ENCODE measurements at places on chromosomes 16 and 17.
A peak's percentile ranks its signal among the peaks of the same experiment; 100 is the strongest.

DNA sequence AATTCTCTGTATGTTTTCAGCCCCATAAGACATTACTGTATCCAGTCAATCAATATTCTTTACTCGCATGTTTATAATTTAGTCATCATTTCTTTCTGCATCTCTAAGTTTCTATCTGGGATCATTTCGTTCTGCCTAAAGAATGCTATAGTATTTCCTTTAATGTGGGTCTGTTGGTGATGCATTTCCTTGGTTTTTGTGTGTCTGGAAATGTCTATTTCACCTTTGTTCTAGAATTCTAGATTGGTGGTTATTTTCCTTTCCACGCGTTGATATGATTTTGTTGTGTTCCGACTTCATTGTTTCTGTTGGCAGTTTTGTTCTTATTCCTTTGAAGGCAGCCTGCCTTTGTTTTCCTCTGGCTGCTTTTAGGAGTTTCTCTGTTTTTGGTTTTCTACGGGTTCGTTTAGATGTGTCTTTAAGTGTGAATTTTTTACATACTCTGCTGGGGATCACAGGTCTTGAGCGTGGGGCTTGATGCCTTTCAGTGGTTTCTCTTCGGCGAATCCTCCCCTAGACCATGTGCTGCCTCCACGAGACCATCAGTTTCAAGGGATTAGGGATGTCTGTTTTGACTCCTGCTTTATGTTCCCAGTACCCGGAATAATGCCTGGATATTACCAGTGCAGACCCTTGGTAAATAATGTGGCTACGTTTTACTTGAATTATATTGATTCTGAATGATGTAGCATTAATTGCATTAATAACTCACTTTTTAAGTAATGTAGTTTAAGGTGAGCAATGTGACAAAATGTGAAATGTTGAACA, 23.5 kb downstream of the POLR3E start:
- no peak for DNase-seq

DNA sequence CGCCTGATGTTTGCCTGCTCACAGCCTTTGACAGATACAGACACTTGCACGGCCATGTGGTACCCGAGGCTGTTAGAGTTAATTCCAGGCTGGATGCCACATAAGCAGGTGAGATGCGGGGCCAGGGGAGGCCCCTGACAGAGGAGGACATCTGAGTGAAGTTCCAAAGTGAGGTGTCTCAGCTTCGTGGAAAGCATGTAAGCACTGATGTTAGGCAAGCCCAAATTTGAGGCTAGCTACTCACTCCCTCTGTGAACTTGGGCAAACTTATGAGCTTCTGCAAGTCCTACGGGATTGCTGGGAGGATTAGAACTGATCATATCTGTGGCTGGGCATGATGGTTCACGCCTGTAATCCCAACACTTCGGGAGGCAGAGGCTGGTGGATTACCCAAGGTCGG, 39.3 kb upstream of the MARCHF10 start:
- no peak for DNase-seq

- no peak for DNase-seq
Observed at GRCh38 chr17:17419631-17420030, 57.2 kb upstream of the MED9 start.

DNA sequence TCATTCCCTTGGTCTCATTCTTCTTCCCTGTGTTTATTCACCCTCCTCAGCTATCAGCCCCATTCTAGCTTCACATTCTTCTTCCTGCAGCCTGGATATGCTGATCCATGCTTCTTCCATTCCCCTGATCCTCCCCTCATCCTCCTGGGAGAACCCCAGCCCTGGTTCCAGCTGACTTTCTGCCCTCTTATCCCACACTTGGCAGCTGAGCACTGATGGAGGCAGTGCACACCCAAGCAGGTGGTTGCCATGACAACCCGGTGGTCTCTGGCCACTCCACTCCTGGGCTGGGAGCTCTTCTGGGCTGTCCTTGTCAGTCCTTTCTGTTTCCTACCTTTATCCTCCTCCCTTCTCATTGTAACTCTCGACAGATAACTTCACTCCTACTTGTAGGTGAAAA, 16.7 kb upstream of the TUBG2 start:
- no peak for DNase-seq

- DNase-seq = no peak
Observed at GRCh38 chr17:58282442-58282841, 1.7 kb upstream of the MPO start.

GRCh38 chr16:23434380-23434779, 18.6 kb downstream of the COG7 start:
- no peak for DNase-seq

GRCh38 chr17:82213251-82214011, 789 bp upstream of the CCDC57 start:
- peak; percentile 51 for DNase-seq

DNA sequence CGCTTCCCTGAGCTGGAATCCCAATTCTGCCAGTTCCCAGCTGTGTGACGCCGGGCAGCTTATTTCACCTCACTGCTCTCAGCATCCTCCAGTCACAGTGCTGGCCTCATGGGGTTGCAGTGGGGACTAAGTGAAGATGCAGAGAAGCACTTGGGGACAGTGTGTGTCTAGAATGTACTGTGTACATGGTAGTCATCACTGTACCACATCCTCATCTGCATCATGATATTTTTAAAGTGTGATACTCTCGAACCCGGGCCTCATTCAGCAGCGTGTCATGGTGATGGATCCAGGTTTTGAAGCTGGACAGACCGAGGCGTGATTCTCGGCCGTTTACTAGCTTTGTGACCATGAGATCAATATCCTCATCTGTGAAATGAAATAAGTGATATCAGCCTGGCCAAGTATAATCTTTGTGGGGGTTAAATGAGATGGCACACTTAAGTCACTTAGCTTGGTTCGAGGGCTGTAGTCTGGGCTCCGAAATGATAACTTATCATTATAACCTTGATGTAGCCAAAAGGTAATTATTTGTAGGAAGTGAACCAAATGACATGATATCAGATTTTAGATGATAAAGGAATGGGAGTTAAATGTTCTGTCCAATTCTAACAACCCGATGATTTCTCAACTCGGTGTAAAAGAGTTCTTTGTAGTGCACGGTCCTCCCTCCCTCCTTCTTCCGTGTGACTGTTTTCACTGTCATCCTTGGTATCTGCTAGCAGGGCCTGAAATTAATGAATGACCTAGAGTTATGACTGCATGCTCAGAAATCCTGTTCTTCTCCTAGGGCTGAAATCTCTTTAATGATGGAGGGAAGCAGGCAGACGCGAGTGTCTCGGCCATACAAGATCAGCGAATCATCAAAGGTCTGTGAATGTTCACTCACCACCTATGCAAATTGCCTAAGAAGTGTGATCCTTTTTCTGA, 2.0 kb downstream of the KLHL36 start:
- no peak for DNase-seq

DNA sequence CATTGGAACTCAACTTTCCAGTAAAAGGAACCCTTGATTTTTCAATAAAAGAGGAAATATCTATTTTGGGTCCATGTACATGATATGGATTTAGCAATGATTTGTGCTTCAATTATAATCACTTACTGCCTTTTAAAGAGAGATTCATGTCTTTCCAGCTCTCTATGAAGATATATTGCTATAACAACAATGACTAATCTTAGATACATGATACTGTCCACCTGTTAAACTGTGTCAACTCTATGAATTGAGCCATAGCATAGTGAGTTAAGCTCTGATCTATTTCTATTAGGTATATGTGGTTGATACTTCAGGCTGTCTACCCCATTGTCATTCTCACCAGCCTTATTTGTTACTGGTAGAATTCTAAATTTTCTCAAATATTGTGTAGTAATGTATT, 15.0 kb upstream of the MPHOSPH6 start:
- no peak for DNase-seq

DNA sequence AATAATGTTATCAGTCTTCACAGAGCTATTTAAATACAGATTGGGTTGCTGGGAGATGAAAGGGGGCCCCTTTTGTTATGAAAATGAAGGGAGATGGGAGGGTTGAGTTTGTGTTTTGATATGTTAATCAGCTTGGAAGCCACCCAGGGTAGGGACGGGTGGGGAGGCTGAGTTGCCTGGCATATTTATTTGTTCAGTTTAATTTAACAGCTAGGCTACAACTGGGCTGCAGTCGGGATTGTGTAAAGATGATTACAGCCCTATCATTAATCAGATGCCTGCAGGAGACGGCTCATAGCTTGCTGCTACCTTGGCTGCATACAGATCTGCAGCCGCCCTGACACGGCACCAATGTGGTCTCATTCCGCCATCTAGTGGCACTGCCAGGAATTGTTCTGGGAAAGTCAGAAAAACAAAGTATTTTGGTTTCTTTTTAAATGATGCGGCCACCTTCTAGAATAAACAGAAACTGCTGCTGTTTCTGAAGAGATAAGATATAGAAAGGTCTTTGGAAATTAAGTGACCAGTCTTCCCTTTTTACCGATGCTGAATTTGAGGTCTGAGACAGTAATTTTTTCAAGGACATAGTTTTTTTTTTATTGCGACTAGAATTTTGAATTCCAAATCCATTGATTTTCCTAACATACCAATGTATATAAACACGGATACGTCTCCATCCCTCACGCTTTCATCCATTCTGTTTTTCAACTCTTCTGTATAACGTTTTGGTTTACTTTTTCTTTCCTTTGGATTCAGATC, 458.0 kb upstream of the ASIC2 start:
- DNase-seq = peak; percentile 37

GRCh38 chr16:65944361-65944760, 422.1 kb upstream of the CDH5 start:
- no peak for DNase-seq

DNA sequence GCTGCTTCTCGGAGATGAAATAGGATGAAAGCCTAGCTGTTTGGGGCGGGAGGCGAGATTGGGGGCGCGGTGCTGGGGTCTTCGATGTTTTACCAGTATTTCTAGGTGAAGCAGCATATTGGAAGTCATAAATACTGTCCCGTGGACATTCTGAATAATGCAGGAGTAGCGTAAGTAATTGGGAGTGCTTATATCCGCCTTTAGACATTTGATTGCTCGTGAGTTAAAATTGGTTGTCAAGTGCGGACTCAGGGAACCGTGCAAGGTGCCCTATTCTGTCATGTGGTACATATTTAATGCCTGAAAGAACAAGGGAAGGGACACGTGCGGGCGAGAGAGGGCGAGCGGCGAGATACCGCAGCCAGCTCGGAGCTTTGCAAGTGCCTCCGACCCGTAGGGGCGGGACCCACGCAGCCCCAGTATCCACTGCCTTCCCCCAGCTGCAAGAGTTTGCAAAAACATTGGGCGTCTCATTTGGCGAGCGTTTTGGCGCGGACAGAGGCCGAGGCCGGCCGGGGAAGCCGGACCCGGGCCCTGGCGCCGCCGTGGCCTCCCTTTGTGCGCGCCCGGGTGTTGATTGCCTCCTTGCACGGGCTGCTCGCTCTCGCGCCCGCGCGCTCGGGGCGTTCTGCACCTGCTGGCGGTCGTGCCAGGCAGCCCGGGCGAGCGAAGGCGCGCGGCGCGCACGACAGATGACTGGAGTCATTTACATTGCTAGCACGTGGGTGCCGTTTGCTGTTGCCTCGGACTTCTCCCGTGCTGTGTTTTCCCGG, 849.8 kb upstream of the RBFOX1 start:
- DNase-seq = no peak

DNA sequence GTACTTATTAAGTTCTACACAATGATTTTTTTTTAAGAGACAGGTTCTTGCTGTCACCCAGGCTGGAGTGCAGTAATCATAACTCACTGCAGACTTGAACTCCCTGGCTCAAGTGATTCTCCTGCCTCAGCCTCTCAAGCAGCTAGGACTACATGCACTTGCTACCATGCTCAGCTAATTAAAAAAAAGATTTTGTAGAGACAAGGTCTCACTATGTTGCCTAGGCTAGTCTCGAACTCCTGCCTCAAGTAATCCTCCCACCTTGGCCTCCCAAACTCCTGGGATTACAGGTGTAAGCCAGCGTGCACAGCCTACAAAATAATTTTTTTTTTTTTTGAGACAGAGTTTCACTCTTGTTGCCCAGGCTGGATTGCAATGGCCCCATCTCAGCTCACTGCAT, 22.2 kb downstream of the USP32 start:
- no peak for DNase-seq

- no peak for DNase-seq
Observed at GRCh38 chr17:40151414-40151963, 11.2 kb downstream of the CASC3 start.

DNA sequence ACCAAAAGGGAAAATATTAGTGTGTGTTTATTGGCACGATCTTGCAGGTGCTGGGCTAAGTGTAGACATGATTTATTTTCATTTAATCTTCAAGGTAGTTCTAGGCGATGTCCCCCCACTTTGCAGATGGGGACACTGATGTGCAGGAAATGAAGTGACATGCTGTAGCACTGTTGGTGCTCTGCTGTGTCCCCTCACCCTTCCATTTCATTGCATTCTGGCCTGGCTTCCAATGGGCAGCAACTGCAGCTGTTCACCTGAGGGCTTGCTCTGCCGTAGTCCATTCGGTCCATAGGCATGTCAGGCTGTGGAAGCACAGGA, 123.9 kb downstream of the PRKCB start:
- no peak for DNase-seq

- no peak for DNase-seq
Observed at GRCh38 chr16:70614208-70614951, 32.0 kb upstream of the IL34 start.

GRCh38 chr16:66507731-66508239, 42.1 kb downstream of the TK2 start:
- no peak for DNase-seq

DNA sequence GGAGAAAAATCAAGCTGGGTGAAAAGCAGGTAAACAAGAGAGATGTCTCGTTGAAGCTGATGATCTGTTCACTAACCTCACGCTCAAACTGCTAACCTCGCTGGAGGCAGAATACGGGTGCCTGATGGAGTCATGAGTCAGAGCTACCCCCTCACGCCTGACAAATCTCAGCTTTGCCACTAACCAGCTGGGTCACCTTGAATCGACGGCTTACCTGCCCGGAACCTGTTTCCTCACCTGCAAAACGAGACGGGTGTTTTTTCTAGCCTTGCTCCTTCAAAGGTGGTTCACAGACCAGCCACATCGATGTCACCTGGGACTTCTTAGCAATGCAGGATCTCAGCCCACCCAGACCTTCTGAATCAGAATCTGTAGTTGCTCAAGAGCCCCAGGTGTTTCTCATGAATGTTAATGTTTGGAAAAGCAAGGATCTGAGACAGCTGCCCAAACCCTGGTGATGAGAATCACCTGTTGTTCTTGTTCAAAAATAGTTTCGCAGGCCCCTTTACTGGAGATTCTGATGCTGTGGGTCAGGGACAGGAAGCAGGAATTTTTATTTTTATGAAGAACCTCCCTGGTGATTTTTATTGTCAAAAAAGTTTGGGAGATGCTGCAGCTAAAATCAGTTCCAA, 56.9 kb downstream of the MARCHF10 start:
- DNase-seq = no peak

GRCh38 chr16:9098377-9099090, 7.1 kb downstream of the HAPSTR1 start:
- DNase-seq = no peak

DNA sequence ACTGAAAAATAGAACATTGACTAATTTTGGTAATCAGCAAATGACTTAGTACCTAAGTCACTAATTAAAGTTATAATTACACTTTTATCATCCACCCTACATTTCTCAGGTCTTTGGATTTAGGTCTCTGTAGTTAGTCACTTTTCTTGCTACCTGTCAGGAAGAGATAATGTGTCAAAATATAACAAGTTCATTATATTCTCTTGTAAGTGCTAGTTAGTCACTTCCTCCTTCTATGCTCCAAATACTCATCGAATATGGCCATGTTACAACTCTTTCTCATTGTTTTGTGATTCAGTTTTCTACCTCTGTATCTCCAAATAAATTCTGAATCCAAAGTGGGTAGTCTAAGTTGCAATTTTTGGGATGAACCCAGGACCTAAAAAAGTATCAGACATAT, 163.5 kb upstream of the KIF2B start:
- DNase-seq = no peak

- no peak for DNase-seq
Observed at GRCh38 chr17:65609286-65609685, 47.8 kb upstream of the AXIN2 start.
